ENCODE measurements at places on chromosomes 12 and 14. TPM values are rescaled to one million over a fixed set of nuclear protein-coding genes. Genes with fewer than 3 reads are reported as not detected.

GRCh38 chr14:49897965-49898364, 5.1 kb downstream of the ARF6 start:
- DNase-seq: no peak

DNA sequence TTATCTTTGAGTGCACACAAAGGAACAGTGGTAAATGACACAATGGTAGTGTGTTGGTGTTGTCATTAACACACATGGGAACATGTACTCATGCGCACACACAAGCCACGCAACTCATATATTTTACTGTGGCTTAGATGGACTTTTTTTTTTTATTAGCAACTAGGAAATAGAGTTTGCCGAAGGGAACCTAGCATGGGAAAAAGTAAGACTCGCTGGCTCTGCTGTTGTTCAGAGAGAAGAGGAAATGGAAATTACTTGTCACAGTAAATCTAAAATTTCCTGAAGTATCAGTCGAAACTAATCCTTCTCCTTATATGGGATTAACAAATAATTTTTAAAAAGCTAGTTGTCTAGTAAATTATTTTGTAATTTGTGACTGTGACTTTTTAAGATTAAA, 33.7 kb upstream of the IL22 start:
- no peak for DNase-seq

DNA sequence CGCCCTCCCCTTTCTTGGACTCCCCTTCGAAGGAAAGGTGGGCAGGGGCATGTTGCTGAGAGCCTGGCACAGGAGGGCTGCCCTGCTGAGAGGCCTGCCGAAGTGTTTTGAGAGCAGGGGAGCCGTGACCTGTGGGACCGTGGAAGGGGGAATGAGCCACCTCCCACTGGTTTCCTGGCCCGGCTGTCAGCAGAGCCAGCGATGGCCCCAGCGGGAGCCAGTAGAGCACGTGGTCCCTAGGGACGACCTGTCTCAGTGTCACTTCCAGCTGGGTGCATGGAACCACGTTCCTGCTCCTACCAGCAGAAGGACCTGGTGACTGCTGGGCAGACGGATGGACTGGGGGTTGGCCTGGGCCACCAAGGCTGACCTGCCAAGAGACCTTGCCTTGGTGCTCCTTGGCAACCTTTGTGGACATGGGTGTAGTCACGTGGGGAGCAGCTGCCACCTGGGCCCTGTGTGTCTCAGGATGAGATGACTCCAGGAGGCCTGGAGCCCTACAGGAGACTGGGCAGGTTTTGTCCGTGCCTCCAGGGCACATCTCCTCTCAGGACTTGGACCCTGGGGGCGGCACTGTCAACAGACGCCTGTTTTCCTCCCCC, 34.6 kb downstream of the BEGAIN start:
- no peak for DNase-seq

DNA sequence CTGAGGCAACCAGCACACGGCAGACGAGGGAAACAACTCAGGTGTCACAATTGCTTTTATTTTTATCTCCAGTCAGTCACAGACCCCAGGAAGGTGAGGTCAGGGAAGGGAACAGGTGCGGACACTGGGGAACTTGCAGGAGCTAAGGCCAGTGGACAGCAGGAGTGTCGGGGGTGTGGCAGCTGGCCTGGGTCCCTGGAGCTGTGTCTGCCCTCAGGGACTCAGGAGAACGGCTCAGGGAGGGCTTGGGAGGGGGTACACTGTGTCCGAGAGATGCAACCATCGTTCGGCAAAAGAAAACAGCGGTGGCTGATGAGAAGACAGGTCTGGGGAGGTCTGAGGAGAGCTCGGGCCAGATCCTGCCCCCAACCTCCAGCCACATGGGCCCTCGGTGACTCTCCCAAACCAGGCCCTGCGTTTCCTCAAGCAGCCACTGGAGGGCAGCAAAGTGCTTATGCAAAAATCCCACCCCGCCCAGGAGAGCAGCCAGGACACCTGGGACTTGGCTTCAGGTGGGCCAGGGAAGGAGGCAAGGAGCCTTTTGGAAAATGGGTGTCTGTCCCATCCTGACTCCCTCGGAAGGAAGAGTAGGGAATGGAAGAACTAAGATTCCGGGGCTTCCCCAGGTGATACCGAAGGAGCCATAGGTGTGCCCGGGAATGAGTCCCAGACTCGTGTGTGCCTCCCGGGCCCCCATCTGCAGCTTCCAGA, 24.1 kb upstream of the BCDIN3D start:
- peak; percentile 89 for DNase-seq

GRCh38 chr14:106578481-106578880, 1052.1 kb downstream of the TMEM121 start:
- DNase-seq: no peak

- DNase-seq: no peak
Measured at GRCh38 chr12:123897221-123897620, 75.4 kb downstream of the CCDC92 start.

DNA sequence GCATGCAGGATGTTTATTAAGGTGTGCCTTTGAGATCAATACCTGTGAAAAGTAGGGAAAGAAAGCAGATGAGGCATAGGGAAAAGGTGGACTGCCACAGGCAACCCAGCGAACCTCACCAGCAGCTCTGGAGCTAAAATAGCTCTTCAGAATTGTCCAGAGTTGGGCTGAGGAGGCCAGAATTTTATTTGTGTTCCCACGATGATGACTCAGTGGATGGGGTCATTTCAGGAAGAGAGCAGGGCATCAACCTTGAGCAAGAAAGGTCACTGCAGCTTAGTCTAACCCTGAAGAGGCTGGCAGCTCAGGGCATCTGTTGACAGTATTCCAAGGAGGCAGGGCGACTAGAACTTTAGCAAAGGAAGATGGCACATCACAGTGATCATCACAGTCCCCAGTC, 696.1 kb downstream of the DIO2 start:
- no peak for DNase-seq

DNA sequence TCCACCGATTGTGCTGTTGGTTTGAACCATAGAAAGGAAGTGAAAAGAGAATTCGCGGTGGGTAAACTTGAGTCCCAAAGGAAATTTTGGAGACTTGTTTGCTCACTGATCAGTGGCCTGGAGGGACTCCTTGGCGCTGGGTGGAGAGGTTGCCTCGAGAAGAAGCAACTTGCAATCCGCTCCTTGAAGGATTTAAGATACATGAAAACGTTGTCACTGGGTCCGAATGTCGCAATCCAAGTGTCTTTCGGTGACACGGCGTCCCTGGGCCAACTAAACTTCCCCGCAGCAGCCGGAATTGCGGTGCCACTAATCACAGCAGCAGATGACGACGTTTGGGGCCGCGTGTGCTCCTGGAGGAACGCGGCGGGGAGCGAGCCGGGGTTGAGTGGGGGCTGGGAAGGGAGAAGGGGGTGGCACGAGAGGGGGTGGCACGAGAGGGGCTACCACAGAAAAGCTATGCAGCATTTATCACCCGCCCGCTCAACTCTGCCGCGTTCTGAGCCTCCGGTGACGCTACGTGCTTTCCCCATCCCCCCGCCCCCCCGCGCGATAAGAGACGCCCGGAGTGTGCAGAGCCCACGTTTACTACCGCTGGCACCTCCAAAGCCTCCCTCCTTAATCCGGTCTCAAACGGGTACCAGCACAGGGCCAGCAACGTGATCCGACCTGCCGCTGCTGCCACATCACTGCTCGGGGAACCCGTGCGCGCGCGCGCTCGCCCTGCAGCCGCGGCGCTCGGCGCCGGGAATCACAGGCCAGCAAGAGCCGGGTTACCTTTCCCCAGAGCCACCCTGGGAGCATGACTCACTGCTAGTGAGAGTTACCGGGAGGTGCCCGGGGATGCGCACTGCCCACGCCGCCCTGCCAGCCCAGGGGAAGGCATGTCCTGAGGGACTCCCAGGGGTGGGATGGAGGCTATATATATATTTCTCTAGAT, 833 bp upstream of the BHLHE41 start:
- DNase-seq: peak; percentile 80

Gene LMO3
- total RNA-seq: 8.6 TPM

Gene SETD3
- 75.6 TPM for total RNA-seq
